CD14-positive monocyte (primary cell): ENCODE measurements at places on chromosomes 7 and 10.

GRCh38 chr7:1846331-1847065 is 176.4 kb downstream of the ELFN1 start:
- DNase-seq, result no peak

- DNase-seq, result peak; percentile 90
Measured at GRCh38 chr10:6171881-6172695, 30.6 kb upstream of the PFKFB3 start.

DNA sequence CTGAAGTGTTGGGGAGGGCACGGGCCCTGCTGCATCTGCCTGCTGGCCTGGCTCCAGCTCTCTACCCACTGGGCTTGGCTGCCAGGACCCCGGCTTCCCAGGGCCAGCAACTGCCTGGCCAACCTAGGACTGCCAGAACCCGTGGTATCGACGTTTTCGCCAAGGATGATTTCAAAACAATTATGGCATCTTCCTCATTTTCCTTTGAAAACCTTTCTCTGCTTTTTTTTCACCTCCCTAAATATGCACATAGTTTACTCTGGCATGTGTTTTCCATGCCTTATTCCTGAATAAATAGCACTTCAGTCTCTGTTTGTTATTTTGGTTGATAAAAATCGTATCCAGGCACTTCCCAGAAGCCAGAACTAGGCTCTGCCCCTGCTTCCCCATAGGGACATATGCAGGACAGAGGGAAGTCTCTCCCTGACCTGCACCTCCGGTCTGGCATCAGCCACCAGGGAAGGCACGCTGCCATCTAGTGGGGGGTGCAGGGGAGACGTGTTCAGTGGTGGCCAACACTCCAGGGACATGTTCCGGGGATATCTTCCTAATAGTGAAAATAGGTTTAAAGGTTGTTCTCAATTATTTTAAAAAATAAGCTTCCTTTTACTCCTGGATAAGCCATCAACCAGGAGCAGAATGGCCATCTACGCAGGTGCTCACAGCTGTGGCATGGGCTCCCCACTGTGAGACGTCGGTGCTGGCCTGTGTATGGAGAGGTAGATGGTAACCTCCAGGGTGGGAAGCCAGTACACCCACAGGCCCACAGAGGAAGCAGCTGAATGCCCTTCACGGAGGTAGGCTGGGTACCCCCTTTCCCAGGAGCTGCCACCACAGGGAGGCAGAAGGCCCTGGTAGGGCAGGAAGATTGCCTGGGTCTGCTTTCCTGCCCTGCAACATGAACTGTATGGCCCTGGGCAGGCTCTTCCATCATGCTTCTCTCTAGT is 30.7 kb upstream of the ANTXRL start:
- peak; percentile 50 for DNase-seq

DNA sequence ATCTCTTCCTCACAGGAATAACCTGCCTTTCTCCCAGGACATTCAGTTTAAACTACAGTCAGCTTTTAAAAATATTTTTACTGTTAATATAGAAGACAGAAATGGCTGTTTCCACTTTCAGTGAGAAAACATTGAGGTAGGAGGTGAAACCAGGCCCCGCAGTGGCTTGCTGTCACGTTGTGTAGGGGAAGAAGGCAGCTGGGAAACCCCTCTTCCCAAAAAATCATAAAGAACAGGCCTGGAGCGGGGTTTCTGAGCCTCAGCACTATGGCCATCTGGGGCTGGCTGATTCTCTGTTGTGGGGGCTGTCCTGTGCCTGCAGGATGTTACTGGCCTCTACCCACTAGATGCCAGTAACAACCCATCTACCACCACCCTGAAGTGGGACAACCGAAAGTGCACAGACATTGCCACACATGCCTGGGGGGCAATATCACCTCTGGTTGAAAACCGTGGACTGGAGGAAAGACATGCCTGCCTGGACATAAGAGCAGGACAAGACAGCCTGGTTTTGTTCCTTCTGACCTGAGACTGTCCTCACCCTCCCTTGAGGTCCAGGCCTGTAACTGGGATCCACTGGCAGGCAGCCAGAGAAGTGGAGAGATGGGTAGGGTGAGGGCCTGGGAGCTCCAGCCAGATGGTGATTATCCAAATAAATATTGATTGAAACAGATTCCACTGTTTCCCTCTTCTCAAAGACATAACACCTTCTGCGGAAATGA is 43.9 kb downstream of the KCNH2 start:
- no peak for DNase-seq

DNA sequence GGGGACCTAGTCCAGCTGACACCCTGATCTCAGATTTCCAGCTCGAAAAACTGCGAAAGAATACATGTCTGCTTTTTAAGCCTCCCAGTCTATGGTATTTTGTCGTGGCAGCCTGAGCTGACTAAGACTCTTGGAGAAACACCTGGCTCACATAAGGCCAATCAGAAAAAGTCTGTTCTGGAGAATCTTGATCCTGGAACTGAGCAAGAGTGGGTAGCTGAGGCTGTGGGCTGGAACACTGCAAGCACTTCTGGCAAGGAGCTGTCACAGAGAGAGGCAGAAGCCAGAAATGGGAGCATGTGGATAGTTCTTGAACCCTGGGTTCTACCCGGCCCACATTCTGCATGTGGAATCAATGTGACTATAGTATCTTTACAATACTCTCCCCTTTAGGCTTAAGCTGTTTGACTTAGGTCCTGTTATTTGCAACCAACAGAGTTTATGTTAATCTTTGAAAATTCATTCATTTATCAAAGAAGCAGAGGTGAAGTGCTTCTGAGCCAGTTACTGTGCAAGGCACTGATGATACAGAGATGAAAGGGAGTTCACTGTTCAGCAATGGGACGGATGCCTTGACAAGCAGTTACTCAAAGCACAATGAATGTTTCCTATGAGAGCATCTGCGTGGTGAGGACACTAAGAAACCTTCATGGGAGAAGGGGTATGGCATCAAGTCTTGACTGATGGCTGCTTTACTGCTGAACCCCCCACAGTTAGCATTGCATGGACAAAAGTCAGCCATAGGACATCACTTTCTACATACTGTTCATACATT is 4.4 kb upstream of the C10orf90 start:
- DNase-seq, result no peak

DNA sequence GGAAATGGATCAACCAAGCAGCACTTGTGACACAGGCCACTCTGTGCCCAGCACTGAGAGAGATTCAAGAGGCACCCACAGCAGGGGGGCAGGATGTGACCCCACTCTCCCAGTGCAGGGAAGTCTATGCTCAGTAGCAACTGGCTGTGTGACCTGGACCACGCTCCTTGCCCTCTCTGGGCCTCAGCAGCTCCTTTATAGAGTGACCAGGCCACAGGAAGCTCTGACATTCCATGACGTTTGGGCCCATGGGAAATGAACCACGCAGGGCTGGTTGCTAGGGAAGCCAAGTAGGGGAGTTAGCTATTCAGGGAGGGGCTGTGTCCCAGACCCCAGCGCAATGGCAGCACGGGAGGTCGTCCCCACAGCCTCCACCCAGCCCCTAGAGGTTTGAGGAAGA is 232.6 kb downstream of the USP6NL start:
- no peak for DNase-seq

DNA sequence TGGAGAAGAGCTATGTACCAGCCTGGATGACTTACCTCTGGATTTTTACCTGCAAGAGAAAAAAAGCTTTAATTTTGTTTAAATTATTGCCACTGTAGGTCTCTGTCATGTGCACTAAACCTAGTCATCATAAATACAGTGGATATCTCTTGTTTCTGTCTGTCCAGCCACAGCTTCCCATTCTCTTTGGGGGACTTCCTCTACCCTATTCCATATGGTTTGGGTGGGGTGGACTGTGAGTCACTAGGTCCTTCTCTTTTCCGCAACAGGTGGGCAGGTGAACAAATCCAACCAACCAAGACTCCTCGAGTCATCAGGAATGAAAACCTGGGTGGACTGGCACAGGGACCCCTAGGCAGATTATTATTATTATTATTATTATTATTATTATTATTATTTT is 87.3 kb upstream of the CYTH3 start:
- peak; percentile 80 for DNase-seq

DNA sequence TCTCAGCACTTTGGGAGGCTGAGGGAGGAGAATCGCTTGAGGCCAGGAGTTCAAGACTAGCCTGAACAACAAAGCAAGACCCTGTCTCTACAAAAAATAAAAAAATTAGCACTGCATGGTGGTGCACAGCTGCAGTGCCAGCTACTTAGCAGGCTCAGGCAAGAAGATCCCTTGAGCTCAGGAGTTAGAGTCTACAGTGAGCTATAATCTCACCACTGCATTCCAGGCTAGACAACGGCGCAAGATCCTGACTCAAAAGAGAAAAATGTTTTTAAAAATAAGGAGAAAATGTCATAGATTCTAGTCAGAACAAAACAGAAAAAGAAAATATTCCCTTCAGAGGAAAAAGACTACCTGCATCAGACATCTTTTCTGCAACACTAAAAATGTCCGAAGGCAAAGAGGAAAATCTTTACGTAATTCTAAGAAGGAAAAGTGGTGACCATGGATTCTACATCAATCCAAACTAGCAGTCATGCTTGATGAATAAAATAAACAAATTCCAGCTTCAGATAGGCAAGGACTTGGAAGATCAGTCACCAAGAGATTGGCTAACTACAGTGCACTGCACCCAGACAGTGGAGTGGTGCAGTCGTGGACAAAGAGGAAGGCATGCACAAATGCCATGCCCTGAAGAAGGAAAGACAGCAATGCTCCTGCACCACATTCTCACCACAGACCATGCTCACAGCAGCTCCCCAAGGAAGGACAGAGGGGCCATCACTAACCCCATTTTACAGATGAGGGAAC is 54.3 kb downstream of the ERCC6 start:
- DNase-seq, result no peak

DNA sequence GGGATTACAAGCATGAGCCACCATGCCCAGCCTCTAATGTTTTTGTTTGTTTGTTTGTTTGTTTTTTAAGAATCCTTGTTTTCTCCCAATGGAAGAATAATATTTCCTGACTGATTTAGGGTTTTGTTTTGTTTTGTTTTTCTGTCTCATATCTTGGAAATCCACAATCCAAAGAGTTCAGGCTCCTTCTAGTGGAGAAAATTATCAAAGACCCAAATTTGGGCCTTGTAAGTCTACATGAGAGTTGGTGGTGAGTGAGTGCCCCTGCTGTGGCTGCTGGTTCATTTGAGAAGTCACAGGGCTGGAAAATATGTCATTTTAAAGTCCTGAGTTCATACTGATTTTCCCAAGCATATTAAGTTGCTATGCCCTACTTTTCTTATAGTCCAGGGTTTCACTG is 33.5 kb upstream of the KLHL7 start:
- no peak for DNase-seq

GRCh38 chr7:29500719-29501118 is 62.9 kb upstream of the PRR15 start:
- DNase-seq, result no peak

GRCh38 chr10:31630861-31631567 is 297.6 kb downstream of the ARHGAP12 start:
- no peak for DNase-seq

- DNase-seq, result no peak
Measured at GRCh38 chr10:72720814-72721660, 29.1 kb downstream of the MCU start.

- DNase-seq, result no peak
Measured at GRCh38 chr10:30216821-30217220, 132.3 kb downstream of the MTPAP start.

- no peak for DNase-seq
Measured at GRCh38 chr7:66771795-66772194, 31.3 kb downstream of the RABGEF1 start.

DNA sequence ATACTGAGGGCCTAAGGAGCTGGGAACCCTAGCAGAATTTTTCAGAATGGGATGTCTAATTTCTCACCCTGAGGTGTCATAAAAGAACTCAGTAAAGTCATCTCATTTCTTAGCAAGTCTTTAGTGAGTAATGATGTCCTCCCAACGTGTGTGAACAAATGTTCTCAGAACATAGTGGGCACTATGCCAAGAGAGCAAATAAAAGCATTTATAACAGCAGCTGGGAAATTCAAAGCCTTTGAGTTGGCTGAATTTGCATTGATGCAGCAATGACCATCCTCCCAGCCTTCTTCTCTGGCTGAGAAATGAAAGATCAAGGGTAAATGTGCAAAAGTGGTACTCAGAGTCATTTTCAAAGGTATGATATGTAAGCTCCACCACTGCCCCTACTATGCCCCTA is 109.4 kb downstream of the FAM107B start:
- no peak for DNase-seq

DNA sequence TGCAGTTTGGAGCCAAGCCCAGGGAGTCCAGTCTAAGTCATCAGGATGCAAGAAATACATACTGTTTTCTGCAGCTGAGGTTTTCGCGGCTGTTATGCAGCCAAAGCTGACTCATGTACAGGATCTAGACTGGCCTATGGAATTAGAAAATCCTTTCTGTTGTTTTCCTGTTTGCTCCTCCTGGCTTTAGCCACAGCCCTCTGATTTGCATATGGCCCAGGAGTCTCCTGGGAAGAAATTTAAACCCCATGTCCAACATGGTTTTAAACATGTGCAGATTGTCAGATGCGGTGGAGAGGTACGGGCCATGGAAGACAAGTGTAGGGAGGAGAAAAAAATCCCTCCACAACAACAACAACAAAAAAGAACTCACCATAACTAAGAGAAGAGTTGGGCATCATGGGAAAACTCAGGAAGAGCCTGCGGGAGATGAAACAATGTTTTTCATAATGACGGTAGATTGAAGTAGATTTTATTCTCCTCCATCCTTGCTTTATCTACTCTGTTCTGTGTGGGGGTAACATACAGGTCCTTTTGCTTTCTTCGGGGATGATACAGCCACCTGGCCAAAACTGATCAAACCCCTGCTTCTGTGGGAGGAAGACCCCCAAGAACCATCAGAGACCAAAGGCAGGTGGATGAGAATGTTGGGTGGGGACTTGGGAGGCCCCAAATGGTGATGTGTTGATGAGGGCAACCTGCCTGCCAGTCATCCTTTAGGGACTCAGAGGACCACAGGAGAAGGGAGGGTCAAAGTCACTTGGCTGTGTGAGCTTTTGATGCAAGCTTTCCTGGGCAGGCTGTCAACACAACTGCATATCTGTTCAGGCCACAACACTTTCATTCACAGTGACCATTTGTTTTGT is 29.8 kb upstream of the GNA12 start:
- no peak for DNase-seq

GRCh38 chr7:30382607-30383006 is 96.0 kb downstream of the NOD1 start:
- DNase-seq, result no peak

DNA sequence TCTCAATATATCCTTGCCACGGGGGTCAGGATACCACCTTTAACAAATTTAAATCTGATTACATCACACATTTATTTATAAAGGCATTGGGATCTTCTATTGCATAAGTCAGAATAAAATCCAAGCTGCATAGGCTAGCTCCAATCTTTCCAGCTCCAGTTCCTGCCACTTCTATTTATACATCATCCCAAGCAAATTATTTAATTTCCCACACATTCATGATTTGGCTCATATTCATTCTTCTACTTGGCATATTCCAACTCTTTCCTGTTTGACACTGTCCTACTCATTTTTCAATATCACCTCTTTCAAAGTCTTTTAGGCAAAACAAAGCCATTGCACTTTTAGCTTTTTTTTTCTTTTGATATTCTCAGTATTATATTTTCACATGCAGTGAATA is 579.0 kb upstream of the FZD8 start:
- no peak for DNase-seq

DNA sequence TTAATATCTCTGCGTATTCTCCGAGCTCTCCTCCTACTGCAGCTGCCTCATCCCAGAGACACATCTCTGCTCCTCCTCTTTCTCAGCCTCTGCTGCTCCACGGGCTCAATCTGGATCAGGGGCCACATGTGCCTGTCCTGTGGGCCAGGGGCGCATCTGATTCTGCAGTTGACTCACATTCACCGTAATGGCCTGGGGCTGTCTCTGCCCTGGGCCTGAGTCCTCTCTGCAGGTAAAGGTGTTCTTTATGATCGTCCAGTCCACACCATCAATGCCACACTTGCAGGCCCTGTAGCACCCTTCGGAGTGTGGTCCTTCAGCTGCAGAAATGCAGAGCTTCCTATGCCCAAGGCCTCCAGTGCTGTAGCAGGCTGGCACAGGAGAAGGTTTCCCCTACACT is 154.5 kb downstream of the OAT start:
- no peak for DNase-seq
